ENCODE measurements at places on chromosomes 12 and 14.

- no peak for DNase-seq
These were observed 210.6 kb downstream of the ADGRD1 start for GRCh38 chr12:131164096-131164872.

- DNase-seq: peak; percentile 89
These were observed 24.1 kb upstream of the BCDIN3D start for GRCh38 chr12:49866859-49867569.

GRCh38 chr12:7751394-7751793, 4.2 kb upstream of the CLEC4C start:
- DNase-seq: no peak

DNA sequence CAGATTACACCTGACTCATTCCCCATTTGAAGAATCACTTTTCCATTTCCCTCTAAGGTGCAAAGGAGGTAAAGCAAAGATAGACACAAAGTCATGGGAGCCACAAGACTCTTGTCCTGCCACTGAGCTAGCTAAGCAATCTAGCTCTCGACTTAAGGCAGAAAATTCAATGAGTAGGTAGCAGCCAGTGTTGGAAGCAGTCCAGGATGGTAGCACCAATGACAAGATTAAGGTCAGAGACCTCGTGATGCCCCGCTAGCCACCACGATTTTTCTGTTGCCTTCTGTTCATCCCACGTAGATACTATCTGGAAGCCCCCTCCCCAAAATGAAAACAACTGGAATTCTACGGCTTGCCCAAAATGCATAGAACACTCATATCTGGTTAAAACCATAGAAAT, 1.4 kb downstream of the VAMP1 start:
- no peak for DNase-seq

GRCh38 chr12:117139025-117139717, 40.0 kb upstream of the TESC start:
- DNase-seq: no peak

GRCh38 chr14:100871234-100872186, 32.0 kb downstream of the RTL1 start:
- DNase-seq: peak; percentile 52

GRCh38 chr14:75094896-75095295, 25.5 kb downstream of the ZC2HC1C start:
- DNase-seq: no peak

- DNase-seq: no peak
These were observed 413.1 kb downstream of the MED13L start for GRCh38 chr12:115864396-115864795.

DNA sequence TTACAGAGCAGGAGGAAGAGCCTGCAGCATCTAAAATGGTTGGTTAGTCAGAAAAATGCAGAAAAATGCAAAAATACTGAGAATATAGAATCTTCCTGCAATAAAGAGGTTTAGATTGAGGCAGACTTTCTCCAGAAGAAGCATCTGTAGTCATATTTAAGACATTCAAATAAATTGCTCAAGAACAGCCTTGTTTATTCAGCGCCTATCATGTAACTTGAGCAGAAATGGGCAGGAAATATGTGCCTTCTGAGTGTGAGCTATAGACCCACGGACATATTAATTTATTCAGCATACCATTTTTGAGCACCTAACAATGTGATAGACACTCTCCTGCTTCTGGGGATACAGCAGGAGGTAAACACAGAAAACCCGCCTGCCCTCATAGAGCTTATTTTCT, 102.0 kb upstream of the HIF1A start:
- no peak for DNase-seq
